T1000 (cell line): ENCODE measurements at places on chromosomes 6 and 20.

DNA sequence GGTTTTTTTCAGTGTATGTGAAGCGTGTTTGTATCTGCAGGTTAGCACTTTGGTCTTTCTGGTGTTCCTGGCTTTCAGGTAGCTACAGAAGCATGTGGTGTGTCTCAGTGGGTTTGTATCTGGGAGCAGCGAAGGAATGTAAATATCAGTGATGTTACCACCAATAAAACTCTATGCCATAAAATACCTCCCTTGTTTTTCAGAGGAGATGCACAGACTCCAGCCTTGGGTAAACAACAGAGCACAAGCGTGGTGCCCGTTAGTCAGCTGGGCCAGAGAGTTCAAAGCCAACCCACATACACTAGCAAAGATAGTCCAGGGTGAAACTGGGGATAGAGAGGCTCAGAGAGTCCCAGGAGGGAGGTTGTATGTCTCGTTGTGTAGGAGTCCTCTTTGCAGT lies 393.8 kb downstream of the SMOC2 start:
- no peak for DNase-seq

DNA sequence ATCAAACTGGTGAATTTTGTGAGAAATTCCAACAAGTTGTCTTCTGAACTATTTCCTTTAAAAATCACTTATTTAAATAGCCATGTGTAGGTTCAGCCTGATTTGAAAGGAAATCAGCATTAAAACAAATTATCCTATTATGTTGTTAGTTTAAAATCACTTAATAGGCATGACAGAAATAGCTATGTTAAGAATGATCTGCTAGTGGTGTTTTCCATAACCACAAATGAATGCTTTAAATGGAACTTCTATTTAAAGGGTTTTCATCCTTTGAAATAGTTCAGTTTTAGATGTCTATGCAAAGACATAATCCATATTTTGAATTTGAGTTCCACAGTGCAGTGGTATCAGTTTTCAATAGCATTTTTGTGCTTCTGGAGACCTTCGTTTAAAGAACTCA lies 120.1 kb downstream of the PLEKHG1 start:
- no peak for DNase-seq

DNA sequence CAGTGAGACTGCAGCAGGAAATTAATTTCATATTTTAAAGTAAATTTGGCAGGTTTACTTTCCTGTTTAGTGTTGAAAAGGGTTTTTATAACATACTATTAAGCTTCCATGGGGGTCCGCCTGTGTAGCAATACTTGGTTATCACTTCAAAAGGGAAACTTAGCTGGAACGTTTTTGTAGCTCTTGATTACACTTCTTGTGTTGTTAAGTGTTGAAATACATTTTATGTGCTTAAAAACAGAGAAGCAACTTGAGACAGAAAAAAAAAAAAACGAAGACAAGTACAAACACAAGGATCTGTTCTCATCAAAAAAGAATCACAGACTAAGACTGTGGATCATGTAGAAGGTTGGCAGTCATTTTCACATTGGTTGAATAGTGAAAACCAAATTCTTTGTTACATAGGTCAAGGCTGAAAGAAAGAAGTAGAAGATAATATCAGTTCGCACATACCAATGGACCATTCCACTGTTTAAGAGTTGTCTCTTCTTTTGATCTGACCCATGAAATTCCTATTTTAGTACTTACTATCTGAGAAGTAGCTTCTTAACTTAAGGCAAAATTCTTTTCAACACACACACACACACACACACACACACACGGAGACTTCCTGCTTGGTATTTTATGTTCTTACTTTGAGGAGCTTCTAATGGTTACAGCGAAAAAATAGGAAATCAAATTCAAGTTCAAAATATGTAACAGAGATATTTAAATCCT lies 113.9 kb upstream of the SLC35B3 start:
- DNase-seq = no peak

DNA sequence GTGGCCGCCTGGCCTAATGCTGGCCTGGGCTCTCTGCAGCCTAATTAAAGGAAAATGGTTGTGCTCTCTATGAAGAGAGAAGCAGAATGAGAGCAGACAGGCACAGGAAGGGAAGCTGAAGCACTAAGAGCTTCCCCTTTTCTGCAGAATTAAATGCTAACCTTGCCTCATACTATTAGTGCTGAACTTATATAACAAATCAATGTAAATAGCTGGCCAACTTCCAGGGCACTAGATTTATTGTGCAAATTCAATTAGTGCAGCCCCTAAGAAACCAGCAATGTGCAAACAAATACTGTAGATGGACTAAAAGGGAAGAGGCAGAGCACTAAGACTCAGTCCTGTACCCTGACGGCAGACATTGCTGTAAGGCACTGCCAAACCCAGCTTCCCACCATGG lies 36.1 kb upstream of the INSM1 start:
- DNase-seq = no peak

- DNase-seq = no peak
These were observed 90.1 kb downstream of the RSPH3 start for GRCh38 chr6:158909938-158910337.

DNA sequence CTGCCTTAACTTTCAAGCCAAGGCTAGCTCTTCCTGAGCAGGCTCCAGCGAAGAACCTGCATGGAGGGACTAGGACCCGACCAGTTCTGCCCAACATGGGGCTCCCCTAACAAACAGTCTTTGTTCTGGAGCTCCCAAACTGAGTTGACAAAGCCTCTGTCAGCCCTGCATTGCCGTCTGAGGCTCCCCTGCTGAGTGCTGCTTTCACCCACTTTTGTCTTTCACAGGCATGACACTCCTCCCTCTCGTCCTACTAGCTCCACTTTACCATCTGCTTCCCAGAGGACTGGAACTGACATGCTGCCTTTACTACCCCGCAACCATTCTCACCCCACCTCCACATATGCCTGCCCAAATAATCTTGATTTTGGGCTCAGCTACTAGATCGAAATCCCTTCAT lies 45.1 kb upstream of the B4GALT5 start:
- no peak for DNase-seq
